Stimulated activated CD4-positive, alpha-beta T cell treated with anti-CD3 and anti-CD28 coated beads, Interleukin-1b, Interleukin-23, amount 100 ng/mL, for 24 hours (primary cell): ENCODE measurements at places on chromosomes 7 and 10.

- DNase-seq = no peak
Observed at GRCh38 chr10:21929070-21929469, 74.5 kb downstream of the DNAJC1 start.

DNA sequence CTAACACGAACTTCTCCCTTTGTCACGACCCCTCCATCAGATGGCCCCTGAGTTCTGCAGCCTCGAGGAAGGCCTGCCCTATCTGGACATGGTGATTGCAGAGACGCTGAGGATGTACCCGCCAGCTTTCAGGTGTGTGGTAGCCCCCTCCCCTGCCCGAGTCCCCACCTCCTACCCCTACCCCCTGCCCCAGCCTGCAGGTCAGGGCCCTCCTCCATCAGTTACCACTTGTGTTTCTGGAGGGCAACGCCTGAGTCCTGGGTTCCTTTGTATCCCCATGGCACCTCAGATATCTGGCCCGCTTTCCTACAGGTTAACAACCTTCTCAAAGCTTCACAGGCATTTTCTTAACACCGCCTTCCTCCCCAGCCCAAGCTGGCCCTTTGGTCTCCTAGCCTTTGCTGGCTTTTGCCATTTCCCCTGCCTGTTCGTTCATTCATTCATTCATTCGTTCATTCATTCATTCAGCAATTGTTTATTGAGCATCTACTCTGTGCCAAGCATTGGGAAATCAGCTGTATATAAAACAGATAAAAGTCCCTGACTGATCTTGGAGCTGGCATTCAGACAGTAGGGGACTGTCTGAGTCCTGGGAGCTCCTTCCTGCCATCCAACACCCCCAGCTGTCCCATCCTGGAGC lies 55.6 kb downstream of the PARP12 start:
- no peak for DNase-seq

- DNase-seq = no peak
Observed at GRCh38 chr7:1019789-1020610, 24.3 kb upstream of the GPR146 start.

- no peak for DNase-seq
Observed at GRCh38 chr7:71480791-71481190, 348.8 kb downstream of the GALNT17 start.

DNA sequence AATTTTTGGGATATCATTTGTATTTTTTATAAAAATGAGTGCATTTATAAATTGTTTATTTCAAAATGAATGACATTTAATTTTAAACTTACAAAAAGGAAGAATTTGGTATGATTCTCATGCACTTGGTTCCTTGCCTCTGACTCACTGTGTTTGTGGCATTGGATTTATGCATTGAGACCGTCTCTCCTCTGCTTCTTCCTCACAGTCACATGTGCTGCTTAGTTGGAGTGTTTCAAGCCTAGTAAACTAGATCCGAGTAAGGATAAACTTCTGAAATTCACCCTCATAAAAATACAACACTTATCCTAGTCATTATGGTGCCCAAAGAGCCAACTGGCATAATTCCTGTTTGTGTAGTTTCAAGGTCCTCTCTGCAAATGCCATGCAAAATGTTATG lies 19.1 kb upstream of the FZD8 start:
- no peak for DNase-seq

DNA sequence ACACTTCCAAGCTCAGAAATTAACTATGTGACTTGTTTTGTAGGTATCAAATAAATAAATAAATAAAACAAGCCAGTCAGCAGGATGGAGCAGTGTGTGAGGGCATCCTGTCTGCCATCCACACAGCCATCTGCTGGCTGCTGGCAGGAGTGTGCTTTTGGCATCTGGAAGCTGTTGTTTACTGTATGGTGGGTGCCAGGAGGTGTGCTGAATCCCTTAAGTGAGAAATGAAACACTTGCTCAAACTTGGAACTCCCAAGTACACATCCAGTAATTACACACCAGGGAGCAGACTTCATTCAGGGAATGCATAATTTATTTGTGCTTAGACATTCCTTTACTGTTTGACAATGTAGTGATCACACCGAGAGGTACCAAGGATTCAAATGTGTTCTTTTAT lies 16.9 kb upstream of the TAX1BP1 start:
- DNase-seq = no peak

GRCh38 chr7:41133690-41134299 lies 569.1 kb downstream of the INHBA start:
- no peak for DNase-seq

DNA sequence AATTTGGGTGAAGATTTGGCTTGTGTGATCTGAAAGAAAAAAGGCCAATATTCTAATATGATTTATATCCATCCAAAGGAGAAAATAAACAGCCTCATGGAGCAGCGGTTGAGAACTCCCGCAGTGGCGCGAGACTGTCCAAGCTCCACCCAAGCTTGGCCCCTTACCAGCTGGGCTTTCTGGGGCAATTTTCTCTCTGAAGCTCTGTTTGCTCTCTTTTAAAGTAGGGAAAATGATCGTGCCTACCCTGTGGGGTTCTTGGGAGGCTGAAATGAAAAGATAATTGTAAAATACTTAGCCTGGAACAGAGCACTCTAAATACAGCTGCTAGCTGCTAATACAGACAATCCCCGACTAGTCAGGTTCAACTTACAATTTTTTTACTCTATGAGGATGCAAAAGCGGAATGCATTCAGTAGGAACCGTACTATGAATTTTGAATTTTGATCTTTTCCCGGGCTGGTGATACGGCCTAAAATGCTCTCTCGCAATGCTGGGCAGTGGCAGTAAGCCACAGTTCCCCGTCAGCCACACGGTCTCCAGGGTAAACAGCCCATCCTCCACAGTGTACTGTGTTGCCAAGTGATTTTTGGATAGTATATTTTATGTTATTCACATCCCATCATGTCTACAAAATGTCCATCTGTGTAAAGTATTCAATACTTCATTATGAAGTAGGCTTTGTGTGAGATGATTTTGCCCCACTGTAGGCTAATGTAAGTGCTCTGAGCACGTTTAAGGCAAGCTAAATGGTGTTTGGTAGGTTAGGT lies 137.7 kb downstream of the CHN2 start:
- DNase-seq = no peak
